ENCODE measurements at places on chromosomes 11 and 22.
A peak's percentile ranks its signal among the peaks of the same experiment; 100 is the strongest.

GRCh38 chr11:122773781-122774266, 64.5 kb upstream of the CRTAM start:
- no peak for DNase-seq

- DNase-seq: no peak
These were observed 51.9 kb upstream of the PTPRJ start for GRCh38 chr11:47928426-47928825.

- DNase-seq: no peak
These were observed 15.5 kb upstream of the LMO2 start for GRCh38 chr11:33907421-33907820.

- no peak for DNase-seq
These were observed 9.1 kb downstream of the CTSF start for GRCh38 chr11:66559142-66559865.

GRCh38 chr11:43580735-43581369, 99.7 kb upstream of the HSD17B12 start:
- no peak for DNase-seq

GRCh38 chr11:103608566-103608965, 427.9 kb upstream of the DDI1 start:
- no peak for DNase-seq

- no peak for DNase-seq
These were observed 44.1 kb upstream of the GLYATL2 start for GRCh38 chr11:58888579-58888978.

DNA sequence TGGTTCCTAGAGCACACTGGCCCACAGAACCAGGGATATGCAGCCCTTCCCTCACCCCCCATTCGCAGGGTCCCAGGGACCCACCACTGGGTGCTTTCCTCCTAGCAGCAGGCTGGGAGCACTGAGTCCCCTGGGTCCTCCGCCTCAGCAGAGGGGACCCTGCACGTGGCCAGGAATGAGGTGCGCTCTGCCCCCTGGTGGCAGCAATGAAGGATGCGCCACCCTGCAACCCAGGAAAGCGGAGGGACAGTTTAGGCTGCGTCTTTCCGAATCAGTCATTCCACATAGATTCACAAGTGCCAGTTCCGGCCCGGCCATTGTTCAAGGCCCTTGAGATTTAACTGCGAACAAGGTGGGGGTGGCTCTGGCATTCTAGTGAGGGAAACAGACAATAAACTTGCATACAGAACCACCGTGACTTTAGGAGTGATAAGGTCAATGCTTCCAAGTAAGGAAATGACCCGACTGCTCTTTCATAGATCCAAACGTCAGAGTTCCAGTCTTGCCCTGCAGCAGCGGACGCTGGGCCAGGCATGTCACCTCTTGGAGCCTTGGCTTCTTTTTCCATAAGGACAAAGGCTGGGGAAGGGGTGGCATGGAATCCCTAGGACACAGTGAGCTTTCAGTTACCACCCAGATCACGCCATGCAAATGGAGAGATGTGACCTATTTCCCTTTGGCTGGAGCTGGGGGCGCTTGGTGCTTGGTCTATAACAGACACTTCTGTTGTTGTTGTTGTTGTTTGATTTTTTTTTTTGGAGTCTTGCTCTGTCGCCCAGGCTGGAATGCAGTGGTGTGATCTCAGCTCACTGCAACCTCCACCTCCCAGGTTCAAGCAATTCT, 7.7 kb downstream of the RIN1 start:
- DNase-seq: peak; percentile 60

DNA sequence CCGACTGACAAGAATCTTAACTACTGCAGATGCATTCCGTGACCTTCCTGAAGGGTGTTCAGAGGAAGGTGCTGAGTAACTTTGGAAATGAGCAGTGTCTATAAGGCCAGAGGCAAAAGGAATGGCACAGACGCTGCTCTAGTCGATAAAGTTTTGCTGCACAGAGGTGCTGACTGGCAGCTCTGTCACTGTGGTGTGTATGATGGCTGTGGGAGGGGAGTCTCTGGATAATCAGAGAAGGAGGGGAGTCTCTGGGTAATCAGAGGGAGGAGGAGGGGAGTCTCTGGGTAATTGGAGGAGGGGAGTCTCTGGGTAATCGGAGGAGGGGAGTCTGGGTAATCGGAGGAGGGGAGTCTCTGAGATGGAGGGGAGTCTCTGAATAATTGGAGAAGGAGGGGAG, 18.4 kb downstream of the PTDSS2 start:
- DNase-seq: no peak

DNA sequence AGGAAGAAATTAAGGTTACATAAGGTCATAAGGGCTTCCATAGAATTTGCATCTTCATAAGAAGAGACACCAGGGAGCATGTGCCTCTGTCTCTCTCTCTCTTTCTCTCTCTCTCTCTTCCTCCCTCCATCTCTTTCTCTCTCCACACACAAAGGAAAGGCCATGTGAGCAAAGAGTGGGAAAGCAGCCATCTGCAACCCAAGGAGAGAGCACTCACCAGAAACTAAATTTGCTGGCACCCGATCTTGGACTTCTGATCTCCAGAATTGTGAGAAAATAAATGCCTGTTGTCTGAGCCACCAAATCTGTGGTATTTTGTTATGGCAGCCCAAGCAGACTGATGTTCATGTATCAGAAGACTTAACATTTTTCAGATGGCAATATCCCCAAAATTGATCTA, 6.4 kb upstream of the KRTAP5-10 start:
- no peak for DNase-seq

DNA sequence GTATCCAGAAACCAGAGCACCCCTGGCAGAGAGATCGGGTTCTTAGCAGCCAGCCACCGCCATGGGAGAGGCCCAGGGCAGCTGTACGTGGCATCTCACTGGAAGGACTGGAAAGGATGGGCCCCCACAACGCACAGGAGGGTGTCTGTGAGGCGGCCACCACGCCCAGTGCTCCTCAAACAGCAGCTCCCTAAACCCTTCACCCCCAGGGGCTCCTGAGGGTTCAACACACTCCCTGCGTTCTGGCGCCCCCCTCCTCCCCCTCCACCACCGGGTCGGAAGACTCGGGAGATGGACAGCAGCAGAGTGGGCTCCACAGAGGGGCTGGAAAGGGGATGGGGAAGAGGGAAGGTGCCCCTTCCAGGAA, 1.1 kb downstream of the MAPK12 start:
- DNase-seq: no peak

DNA sequence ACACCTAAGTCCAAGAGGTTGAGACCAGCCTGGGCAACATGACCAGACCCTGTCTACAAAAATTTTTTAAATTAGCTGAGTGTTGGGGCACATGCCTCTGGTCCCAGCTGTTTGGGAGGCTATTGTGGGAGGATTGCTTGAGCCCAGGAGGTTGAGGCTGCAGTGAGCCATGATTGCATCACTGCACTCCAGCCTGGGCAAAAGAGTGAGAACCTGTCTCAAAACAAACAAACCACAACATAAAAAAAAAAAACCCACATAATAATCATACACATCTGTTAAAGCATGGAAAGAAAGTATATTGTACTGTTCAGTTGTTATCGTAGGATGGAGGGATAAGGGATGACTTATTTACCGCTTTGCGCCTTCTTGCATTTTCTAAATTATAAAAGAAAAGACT, 35.9 kb upstream of the GRK2 start:
- no peak for DNase-seq

- no peak for DNase-seq
These were observed 798.7 kb downstream of the TBC1D22A start for GRCh38 chr22:47561115-47561675.

GRCh38 chr11:133992121-133992520, 35.4 kb upstream of the IGSF9B start:
- no peak for DNase-seq

DNA sequence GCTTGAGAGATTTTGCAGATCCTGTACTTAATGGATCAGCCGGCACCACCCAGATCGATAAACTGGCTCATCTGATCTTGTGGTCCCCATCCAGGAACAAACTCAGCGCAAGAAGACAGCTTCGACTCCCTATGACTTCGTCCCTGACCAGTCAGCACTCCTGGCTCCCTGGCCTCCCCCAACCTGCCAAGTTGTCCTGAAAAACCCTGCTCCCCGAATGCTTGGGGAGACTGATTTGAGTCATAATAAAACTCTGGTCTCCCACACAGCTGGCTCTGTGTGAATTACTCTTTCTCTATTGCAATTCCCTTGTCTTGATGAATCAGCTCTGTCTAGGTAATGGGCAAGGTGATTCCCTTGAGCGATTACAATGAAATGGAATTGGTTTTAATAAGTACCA, 29.5 kb downstream of the OR2AG2 start:
- DNase-seq: no peak

DNA sequence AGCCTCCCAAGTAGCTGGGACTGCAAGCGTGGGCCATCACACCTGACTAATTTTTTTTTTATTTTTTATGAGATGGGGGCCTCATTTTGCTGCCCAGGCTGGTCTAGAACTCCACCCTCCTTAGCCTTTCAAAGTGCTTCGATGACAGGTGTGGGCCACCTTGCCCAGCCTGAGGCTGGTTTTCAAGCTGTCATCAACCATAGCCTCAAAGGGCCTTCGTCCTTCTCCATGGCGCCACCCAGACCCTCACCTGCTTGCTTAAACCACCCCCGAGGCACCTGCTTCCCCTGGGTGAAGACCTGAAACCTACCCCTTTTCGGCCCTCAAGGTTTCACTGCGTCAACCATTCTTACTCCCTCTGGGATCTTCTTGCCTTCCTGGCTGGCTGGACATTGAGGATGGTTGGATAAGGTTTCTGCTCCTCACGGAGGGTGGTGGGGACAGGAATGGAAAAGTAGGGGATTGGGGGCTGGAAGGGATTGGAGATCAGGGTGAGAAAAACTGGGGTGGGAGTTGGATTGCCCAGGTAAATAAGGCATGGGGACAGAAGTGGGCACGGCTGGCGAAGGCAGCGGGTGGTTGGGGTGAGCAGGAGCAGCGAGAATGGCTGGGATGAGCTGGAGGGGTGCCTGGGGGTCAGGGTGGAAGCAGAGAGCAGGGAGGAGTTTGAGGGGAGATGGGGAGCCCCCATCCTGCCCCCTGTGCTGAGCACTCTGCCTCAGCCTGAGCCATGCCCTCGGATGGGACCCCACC, 2.8 kb upstream of the ACR start:
- no peak for DNase-seq

GRCh38 chr22:37218399-37218770, 6.1 kb upstream of the SSTR3 start:
- no peak for DNase-seq

DNA sequence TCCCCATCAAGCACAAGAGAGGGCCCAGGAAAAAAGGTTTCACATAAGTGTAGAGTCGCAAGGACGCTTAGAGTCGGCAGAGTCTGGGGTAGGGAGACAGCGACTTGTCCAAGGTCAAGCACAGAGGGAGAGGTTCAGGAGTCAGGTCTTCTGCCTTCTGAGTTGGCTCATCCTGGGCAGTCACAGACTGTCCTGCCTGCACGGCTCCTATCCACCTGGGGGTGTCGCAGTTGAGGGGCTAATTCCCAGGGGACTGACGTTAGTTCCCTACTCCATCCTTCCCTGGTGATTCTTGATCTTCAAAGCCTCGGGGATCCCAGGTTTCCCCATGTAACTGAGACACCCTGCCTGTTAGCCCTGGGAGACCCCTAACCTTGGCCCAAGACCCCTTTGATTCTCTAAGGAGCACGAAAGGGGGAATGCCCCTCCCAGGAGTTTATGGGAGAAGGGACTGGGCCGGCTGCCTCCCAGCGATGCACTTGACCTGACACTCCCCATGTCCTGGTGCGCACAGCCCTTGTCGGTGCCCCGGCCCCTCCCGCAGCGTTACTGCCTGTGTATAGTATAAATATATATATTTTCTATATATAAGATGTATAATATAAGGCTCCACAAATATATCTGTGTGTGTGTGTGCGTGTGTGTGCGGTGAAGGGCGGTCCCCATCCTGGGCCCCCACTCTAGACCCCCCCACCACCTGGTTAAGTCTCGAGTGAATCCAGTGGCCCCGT, 14.7 kb upstream of the TAB1 start:
- DNase-seq: peak; percentile 10

- no peak for DNase-seq
These were observed 699.0 kb upstream of the LUZP2 start for GRCh38 chr11:23797624-23798419.

- peak; percentile 24 for DNase-seq
These were observed 16.4 kb upstream of the KCTD14 start for GRCh38 chr11:78039391-78039918.

- no peak for DNase-seq
These were observed 48.4 kb upstream of the POLD3 start for GRCh38 chr11:74543991-74544390.

DNA sequence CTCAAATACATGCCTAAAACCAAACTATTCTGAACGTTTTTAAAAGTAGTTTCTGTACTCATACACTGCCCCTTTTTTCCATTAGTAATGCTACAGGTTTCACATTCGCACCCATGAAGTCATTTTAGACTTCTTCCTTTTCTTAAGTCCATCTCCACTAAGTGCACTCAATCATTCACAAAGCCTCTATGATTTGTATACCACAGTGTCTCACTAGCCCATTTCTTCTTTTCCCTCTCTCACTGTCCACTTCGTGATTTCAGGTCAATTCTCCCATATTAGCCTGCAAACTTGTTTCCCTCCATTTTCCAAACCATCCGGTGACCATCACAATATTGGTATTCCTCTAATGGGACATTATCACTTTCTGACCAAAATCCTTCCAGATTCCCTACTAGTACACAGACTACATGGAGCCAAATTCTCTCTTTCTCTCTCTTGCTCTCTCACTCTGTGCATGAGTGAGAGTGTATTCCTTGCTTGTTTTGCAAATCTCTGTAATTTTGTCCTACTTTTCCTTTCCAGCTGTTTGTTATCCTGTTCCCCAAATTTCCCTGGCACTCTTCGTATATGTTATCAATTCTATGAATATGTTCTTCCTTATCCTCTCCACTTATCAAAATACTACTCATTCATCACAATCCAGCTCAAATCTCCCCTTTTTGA, 3.4 kb upstream of the ZC3H12C start:
- DNase-seq: no peak

GRCh38 chr11:118265954-118266353, 1.9 kb upstream of the MPZL2 start:
- no peak for DNase-seq

DNA sequence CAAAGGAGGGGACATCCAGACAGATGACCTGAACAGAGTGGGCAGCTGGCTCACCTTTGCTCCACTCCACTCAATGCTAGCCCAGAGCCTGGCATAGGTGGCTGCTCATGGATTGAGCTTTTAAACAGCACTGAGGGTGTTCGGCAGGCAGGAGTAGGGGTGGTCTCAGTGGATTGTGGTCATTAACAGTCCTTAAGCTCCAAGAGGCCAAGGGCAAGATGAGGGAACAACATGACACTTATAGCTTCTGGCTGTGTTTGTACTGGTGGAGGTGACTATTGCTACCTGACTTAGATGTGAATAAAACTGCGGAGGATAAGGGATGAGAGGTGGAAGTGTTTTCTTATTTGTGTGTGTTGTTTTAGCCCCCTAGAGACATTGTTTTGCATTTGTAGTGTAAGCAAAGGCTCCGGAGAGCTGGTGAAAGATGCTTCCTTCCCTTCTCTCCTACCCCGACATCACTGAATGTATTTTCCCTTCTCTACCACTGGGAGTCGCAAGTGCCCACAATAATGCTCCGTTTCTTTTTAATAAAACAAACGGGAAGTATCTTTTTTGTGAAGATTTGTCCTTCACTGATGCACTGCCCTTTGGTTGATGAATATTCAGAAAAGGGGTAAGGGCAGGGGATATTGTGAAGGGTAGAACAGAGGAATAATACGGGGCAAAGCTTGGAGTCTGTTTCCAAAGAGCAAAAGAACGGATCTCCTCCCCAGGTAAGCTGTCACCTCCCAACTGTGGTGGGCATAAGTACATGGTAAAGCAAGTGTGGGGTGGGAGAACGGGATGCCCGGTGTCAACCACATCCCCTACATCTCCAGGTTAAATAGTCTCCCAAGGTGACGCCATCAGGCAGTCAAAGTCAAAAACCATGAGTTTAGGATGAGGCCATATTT, 27.5 kb upstream of the MTNR1B start:
- peak; percentile 7 for DNase-seq
